ENCODE measurements at places on chromosomes 16 and 17.

DNA sequence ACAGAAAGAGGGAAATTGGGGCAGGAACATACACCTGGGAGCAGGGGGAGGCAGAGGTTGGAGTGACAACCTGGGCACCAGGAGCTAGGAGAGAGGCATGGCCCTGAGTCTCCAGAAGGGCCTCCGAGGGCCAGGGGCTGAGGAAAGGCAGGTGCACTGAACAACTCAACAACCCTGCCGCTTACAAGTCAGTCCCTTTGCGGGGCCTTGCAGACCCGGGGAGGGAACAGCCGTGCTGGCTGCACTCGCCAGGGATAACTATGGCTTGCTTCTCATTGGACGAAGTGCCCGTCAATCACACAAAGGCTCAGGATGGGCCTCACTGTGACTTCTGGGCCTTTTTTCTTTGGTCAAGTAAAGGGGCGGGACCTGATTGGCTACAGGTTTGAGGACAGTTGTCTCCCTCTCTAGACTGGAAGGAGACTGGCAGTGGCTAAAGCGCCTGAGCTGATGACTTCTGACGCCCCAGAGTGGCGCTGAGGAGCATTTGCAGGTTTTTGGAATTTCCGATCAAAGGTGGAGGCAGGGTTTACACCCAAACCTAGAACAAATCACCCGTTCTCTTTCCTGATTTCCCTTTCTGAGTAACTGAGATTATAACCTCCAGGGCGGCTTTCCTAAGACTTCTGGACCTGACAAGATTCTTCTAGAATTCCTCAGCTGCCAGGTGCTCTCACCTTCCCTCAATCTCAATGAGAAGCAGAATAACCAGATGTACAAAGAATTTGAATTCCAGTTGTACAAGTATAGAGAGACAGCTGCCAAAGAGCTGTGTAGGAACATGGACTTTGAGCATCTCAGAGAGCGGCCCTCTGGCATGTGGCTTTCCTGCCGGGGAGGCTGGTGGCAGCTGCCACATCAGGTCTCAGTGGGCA is 27.6 kb upstream of the ST6GALNAC2 start:
- peak; percentile 39 for DNase-seq

GRCh38 chr17:28763804-28764266 is 20.0 kb downstream of the TRAF4 start:
- DNase-seq = peak; percentile 89

DNA sequence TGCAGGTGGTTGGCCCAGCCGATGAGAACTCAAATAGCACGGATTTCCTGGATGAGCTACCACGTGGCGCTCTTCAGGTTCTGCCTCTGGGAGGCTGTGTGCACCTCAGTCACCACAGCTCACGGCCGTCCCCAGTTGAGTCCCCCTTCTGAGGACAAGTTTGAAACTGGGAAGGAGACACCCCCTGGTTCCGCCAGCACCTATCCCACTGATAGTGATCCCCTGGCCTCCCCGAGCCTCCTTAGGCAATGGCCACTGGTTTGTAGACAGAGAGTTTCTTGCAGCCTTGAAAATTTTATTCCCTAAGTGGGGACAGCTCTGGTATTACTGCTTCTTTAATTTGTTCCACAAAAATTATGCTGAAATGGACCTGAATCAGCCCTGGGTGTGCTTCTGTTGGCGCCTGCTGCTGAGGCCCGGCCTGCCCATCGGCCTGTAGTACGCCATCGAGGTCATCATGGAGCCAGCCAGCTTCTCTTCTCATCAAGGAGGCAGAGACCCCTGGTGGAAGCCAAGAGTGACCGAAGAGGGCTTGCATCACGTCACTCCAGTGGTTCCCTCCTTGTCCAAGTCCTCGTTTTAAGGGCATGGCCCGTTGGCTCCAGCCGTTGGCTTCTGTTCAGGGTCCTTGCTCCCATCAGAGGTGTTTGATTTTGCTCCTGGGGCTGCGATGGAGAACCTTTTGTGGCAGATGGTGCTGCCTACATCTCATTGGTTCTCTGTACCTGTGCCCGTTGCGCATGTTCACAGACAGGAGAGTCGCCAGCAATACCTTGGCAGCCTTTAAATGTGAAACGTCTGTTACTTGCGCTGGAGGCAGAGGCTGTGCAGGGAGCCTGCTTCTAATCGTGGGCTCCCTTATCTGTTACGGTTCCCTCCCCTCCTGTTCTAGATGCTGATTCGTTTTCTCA is 9.3 kb downstream of the SMCR8 start:
- DNase-seq = no peak

DNA sequence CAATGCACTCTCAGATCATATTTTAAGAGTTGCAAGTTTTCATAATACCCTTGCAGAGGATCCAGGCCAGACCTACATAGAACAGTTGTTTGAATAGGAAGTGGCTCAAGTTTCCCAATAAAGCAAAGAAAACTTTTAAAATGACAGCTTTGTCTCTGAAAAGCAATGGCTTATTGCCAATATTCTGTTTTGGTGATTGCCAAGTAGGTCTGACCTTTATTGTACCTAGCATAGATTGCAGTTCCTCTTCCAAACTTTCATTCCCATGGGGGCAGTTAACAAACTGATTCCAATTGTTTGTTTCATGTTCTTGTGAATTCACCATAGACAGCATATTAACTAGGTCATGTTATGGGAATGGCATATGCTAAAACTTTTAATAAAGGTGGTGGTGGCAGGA is 664.6 kb upstream of the CA10 start:
- DNase-seq = no peak

GRCh38 chr16:56916571-56917403 is 15.2 kb upstream of the HERPUD1 start:
- no peak for DNase-seq

DNA sequence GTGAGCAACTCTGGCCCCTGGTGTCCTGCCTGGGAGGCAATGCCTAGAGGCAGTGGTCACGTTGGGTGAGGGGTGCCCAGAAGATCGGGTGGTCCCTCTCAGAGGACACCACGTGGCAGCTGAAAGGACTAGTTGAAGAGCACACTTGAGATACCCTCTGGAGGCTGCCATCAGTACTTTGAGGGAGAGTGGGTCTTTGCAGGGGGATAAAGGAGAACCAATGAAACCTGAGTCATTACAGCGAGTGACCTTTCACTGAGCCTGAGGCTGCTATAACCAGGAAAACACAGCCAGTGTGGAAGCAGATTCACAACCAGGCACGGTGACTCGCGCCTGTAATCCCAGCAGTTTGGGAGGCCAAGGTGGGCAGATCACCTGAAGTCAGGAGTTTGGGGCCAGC is 18.9 kb downstream of the CA4 start:
- no peak for DNase-seq

DNA sequence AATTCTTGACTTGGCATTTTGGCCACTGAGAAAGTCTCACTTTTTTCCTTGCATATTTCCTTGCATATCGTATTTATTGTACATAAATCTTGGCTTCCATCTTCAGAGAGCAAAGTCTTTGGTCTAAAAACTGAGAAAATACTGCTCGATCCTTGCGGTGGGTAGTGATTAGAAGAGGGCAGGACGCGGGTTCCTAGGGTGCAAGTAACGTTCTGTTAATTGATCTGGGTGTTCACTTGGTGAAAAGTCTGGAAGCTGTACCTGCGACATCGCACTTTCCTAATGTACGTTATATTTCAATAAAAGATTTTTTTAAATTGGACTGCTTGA is 758 bp upstream of the UBALD2 start:
- DNase-seq = no peak

All from HT-29 (cell line).